Cardiac muscle cell (in vitro differentiated cells and primary cell): ENCODE measurements at places on chromosomes 5 and 9. TPM values are rescaled to one million over a fixed set of nuclear protein-coding genes. Genes with fewer than 3 reads are reported as not detected.

DNA sequence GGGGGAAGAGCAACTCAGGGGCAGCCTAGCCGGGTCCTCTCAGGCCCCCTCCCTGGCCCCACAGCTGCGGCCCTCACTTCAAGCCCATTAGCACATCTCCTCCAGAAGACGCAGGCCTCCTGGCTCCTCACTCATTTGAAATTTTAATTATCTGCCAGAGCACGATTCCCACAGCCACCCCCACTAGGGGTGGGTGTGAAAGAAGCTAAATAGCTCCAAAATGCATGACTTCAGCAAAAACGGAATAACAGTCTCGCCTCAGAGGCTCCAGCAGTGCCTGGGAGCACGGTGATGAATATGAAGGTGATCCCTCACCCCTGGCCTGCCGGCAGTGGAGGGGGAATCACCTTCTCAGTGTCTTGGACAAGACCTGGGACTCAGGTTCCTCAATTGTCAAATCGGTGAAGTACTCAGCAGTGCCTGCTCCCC lies 61.1 kb upstream of the HRH2 start:
- no peaks in the 10 kb centered on the region for H3K27me3 ChIP-seq
- no peak overlapping the region for H3K4me3 ChIP-seq
- no peaks in the 10 kb centered on the region for H3K36me3 ChIP-seq
- DNase-seq = no peak

DNA sequence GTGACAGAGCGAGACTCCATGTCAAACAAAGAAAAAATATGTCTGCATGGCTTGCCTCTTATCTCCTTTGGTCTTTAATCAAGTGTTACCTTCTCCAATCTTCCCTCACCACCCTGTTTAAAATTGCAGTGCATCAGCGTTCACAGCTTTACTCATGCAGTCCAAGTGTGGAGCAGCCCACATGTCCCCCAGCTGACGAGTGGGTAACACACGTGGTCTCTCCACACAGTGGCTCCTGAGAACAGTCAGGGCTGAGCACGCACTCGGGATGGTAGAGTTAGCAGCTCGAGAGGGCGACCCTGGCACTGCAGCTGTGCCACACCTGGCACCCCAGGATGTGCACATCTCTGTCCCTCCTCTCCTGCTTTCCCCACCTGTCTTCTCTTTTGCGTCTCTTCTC lies 25.9 kb upstream of the CFAP157 start:
- no peak for DNase-seq
- no peaks in the 10 kb centered on the region for H3K4me1 ChIP-seq
- H3K27me3 ChIP-seq = no peaks in the 10 kb centered on the region

- H3K4me3 ChIP-seq = no peak overlapping the region
- H3K27me3 ChIP-seq = no peaks in the 10 kb centered on the region
- DNase-seq = no peak
- H3K36me3 ChIP-seq = no peaks in the 10 kb centered on the region
- no peaks in the 10 kb centered on the region for H3K4me1 ChIP-seq
These were observed 240.5 kb downstream of the ENC1 start for GRCh38 chr5:74400067-74400466.

Gene SLC36A2
- total RNA-seq = not detected in 2 replicates

Gene KLHL9
- total RNA-seq = 22.6 and 23.1 TPM in 2 replicates

- H3K4me1 ChIP-seq = no peaks in the 10 kb centered on the region
- H3K4me3 ChIP-seq = no peak overlapping the region
- no peaks in the 10 kb centered on the region for H3K36me3 ChIP-seq
- no peak for DNase-seq
These were observed 55.1 kb upstream of the S1PR3 start for GRCh38 chr9:88936132-88936531.

GRCh38 chr5:8813180-8813579 lies 732.7 kb downstream of the SEMA5A start:
- H3K4me1 ChIP-seq = no peaks in the 10 kb centered on the region
- no peaks in the 10 kb centered on the region for H3K27me3 ChIP-seq
- H3K36me3 ChIP-seq = no peaks in the 10 kb centered on the region
- no peak overlapping the region for H3K4me3 ChIP-seq

DNA sequence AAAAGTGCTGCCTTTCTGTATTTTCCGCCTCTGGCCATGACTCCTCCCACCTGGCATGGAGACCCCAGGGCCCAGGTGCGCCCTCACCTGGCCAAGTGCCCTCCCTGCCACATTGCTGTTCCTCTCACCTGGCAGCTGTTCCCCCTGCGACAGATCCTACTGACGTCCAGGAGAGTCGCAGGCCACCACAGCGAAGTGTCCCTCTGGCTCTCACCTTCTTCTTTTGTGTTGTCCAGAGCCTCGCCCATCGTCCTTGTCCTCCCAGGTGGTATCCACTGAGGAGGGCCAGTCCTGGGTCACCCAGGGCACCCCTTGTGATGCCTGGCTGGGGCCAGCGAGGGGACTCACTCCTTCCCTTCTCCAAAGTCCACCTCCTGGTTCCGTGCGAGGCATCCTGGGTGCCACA lies 2.6 kb downstream of the NKD2 start:
- no peaks in the 10 kb centered on the region for H3K36me3 ChIP-seq
- peak; percentile 54 for DNase-seq
- H3K27ac ChIP-seq = no peak overlapping the region

GRCh38 chr9:73059247-73059646 lies 92.4 kb upstream of the ANXA1 start:
- no peaks in the 10 kb centered on the region for H3K27me3 ChIP-seq
- no peak for DNase-seq
- no peak overlapping the region for H3K4me3 ChIP-seq
- no peak overlapping the region for H3K27ac ChIP-seq

DNA sequence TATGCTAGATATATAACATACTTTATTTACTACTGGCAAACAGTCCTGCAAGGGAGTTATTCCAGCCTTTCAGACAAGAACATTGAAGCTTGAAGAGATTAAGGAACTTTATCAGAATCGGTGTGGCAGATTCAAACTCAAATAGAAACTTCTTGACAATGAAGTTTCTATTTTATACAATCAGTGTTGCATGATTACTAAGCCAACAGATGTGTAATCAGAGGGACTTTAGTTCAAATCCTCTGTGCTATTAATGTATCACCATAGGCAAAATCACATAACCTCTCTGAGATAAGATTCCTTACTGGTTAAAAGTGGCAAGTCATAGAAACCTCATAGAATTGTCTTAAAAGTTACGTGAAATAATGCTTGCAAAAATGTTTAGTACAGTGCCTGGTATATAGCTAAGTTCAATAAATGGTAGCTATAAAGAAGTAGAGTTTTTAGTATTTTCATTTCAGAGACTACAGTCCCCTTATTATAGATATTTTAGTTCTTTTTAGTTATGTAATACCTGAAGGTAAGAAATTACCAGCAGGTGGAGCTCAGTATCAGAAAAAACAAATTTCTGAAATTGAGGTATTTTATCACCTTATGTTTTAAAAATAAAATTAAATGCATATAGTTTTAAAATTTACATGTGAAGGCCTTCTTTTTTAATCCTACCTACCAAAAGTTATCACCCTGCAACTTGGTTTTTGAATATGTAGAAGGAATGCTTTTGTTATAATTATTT lies 172.1 kb downstream of the FER start:
- H3K4me1 ChIP-seq = no peaks in the 10 kb centered on the region
- H3K27me3 ChIP-seq = no peaks in the 10 kb centered on the region
- DNase-seq = no peak
- no peaks in the 10 kb centered on the region for H3K36me3 ChIP-seq

DNA sequence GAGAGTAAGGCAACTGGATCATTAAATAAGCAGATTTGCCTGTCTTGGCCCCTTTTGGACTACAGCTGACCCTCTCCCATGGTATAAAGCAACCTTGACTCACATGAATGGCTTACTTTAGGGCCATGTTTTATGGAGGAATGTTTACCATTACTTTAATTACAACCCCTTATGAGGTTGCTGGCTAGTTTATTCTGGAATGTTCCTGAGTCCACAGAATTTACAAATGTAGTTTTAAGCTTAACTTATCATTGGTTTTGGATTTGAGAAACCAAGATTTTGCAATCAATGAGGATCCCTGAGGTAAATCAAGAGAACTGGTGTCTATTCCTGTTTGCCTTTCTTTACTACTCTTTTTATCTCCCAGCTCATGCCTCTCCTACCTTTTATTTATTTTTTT lies 15.7 kb downstream of the SLC28A3 start:
- no peak for DNase-seq
- no peak overlapping the region for H3K4me3 ChIP-seq
- H3K27me3 ChIP-seq = no peaks in the 10 kb centered on the region
- H3K4me1 ChIP-seq = no peaks in the 10 kb centered on the region
- no peaks in the 10 kb centered on the region for H3K36me3 ChIP-seq

DNA sequence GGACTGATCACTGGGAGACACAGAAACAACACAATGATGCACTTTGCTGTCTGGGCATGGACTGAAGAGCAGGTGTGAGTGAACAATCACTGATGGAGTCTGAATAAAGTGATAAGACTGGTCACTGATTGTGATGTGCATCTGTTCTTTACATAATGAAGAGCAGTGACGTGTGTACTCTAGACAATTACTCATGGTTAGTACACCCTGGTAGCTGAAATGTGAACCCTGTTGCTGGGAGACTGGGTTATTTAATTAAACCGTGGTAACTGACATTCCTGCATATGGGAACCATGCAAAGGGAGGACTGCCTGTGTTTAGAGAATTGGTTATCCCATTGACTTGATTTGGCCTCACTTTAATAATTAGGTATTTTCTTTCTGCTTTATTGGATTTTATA lies 202.9 kb downstream of the NR2F1-AS1 start:
- DNase-seq = no peak
- no peak overlapping the region for H3K27ac ChIP-seq
- no peak overlapping the region for H3K4me3 ChIP-seq
- H3K36me3 ChIP-seq = no peaks in the 10 kb centered on the region
- H3K27me3 ChIP-seq = peaks cover 3% of the 10 kb centered on the region
- no peaks in the 10 kb centered on the region for H3K4me1 ChIP-seq

DNA sequence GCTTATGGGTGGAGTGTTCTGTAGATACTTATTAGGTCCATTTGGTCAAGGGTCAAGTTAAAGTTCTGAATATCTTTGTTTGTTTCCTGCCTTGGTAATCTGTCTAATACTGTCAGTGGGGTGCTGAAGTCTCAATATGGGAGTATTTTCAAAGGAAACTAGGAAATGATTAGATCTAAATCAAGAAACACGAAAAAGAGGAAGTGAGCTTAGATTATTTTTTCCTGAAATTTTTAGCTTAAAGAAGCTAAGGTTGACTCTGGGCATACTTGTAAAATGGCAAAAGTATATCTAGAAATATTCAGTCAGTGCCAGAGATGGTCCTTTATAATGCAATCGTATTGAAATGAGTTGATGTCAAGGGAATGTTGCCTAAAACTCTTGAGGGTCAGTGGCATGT lies 313.5 kb downstream of the ICE1 start:
- no peak overlapping the region for H3K27ac ChIP-seq
- no peak for DNase-seq
- no peaks in the 10 kb centered on the region for H3K4me1 ChIP-seq
- H3K36me3 ChIP-seq = no peaks in the 10 kb centered on the region
- H3K4me3 ChIP-seq = no peak overlapping the region

DNA sequence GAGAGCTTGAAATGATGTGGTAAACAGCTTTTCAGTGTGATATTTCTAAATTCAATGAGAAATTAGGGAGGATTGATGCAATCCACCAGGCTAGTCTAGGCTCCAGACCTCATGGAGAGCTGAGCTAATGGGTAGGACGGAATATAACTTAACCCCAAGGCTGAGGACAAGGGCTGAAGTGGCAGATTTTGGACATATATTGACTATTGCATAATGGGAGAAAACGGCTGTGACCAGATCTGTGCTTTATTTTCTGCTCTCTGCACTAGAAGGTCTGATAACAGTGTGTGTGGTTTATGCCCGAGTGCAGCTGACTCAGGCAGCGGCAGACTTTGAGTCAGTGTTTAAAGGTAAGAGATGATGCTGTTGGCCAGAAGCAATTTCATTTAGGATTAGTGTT lies 70.6 kb downstream of the ACTBL2 start:
- H3K4me1 ChIP-seq = peaks cover 26% of the 10 kb centered on the region
- H3K36me3 ChIP-seq = no peaks in the 10 kb centered on the region

- H3K4me3 ChIP-seq = no peak overlapping the region
- H3K27me3 ChIP-seq = no peaks in the 10 kb centered on the region
- H3K36me3 ChIP-seq = no peaks in the 10 kb centered on the region
- no peak for DNase-seq
- H3K4me1 ChIP-seq = no peaks in the 10 kb centered on the region
These were observed 114.5 kb downstream of the FGF1 start for GRCh38 chr5:142571371-142571770.

- no peaks in the 10 kb centered on the region for H3K4me1 ChIP-seq
- no peak for DNase-seq
- H3K27ac ChIP-seq = no peak overlapping the region
- no peaks in the 10 kb centered on the region for H3K36me3 ChIP-seq
- H3K27me3 ChIP-seq = no peaks in the 10 kb centered on the region
- H3K4me3 ChIP-seq = no peak overlapping the region
These were observed 8.0 kb upstream of the NPR2 start for GRCh38 chr9:35783418-35783817.

DNA sequence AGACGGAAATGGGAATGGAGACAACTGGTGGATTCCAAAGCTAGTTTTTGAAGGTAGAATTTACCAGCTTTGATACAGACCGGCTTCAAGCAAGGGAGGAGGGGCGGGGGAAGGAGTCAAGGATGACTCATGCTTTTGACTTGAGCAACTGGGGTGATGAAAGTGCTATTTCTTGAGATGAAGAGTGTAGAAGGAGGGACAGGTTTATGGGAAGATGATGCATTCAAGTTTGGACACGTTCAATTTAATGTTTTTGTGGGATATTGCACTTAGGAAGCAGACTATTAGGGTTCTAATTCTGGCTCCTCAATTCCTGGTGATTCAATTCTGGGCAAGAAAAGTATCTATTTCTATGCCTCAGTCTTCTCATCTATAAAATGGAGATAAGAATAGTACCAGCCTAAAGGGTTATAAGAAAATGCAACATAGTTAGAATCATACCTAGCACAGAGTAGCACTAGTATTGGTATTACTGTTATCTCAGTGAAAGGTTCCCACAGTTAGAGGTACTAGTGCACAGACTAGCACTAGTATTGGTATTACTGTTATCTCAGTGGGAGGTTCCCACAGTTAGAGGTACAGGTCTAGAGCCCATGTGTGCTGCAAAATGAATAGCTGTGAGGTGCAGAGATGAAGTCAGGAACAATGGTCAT lies 4.6 kb downstream of the NIPAL4 start:
- peaks cover 20% of the 10 kb centered on the region for H3K27me3 ChIP-seq
- no peak for DNase-seq
- no peaks in the 10 kb centered on the region for H3K36me3 ChIP-seq
- H3K4me1 ChIP-seq = no peaks in the 10 kb centered on the region
- H3K4me3 ChIP-seq = no peak overlapping the region
- H3K27ac ChIP-seq = no peak overlapping the region

GRCh38 chr5:135829179-135829578 lies 5.3 kb upstream of the SLC25A48 start:
- H3K4me3 ChIP-seq = no peak overlapping the region
- H3K36me3 ChIP-seq = no peaks in the 10 kb centered on the region
- H3K27ac ChIP-seq = no peak overlapping the region
- H3K27me3 ChIP-seq = peaks cover 37% of the 10 kb centered on the region
- no peak for DNase-seq
- H3K4me1 ChIP-seq = no peaks in the 10 kb centered on the region

Gene CFAP90
- total RNA-seq = 0.60 TPM in 1 of 2 replicates, not detected in the other

GRCh38 chr5:124888050-124888506 lies 141.6 kb upstream of the ZNF608 start:
- H3K36me3 ChIP-seq = no peaks in the 10 kb centered on the region
- no peak overlapping the region for H3K27ac ChIP-seq
- H3K4me3 ChIP-seq = no peak overlapping the region
- no peaks in the 10 kb centered on the region for H3K27me3 ChIP-seq
- peaks cover 33% of the 10 kb centered on the region for H3K4me1 ChIP-seq

Gene CD274
- total RNA-seq = 0.39 TPM in 1 of 2 replicates, not detected in the other
